D341Med (cell line): ENCODE measurements at places on chromosomes 3 and 15.
A peak's percentile ranks its signal among the peaks of the same experiment; 100 is the strongest.

DNA sequence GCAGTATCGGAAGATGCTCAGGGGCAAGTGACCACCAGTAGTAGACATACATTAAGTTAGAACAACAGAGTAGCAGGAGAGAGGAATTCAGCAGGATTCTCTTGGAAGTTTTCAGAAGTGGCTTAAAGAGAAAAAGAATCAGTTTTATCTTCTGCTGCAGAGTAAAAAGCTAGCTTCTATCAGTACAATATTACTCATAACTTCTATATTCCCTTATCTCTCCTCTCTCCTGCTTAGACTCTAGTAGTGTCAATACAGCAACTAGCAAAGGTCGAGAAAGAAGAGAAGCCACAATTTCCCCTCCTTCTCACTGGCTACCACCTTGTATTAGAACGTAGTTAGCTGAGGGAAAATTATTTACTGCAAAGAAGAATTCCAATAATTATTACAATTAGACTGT lies 539.7 kb downstream of the DIPK2A start:
- DNase-seq = no peak

- no peak for DNase-seq
Observed at GRCh38 chr3:4413467-4413866, 53.6 kb downstream of the SUMF1 start.

DNA sequence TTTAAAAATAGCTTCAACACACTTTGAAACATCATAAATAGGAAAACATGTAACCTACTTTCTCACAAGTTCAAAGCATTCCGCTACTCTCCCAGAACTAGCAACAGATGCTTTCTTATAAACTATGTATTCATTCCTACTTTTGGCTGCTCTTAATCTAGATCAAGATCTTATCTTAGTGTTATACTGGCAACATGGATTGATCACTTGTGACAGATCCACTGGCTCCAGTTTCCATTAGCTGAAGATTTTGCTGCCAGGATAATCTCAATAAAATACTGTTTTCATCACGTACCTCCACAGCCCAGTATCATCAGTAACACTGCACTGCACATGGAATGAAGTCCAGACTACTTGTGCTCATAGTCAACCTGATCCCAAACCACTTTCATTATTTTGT lies 491.7 kb upstream of the AGTR1 start:
- DNase-seq = no peak

GRCh38 chr3:168116279-168116678 lies 20.6 kb upstream of the GOLIM4 start:
- DNase-seq = no peak

GRCh38 chr3:79886204-79886603 lies 118.4 kb upstream of the ROBO1 start:
- no peak for DNase-seq

- no peak for DNase-seq
Observed at GRCh38 chr3:23949784-23950183, 4.7 kb downstream of the NR1D2 start.

- no peak for DNase-seq
Observed at GRCh38 chr3:24686808-24687207, 192.2 kb upstream of the THRB start.

- no peak for DNase-seq
Observed at GRCh38 chr3:4712109-4712508, 219.0 kb downstream of the ITPR1 start.

- peak; percentile 10 for DNase-seq
Observed at GRCh38 chr15:101045835-101046691, 126.9 kb downstream of the LRRK1 start.

DNA sequence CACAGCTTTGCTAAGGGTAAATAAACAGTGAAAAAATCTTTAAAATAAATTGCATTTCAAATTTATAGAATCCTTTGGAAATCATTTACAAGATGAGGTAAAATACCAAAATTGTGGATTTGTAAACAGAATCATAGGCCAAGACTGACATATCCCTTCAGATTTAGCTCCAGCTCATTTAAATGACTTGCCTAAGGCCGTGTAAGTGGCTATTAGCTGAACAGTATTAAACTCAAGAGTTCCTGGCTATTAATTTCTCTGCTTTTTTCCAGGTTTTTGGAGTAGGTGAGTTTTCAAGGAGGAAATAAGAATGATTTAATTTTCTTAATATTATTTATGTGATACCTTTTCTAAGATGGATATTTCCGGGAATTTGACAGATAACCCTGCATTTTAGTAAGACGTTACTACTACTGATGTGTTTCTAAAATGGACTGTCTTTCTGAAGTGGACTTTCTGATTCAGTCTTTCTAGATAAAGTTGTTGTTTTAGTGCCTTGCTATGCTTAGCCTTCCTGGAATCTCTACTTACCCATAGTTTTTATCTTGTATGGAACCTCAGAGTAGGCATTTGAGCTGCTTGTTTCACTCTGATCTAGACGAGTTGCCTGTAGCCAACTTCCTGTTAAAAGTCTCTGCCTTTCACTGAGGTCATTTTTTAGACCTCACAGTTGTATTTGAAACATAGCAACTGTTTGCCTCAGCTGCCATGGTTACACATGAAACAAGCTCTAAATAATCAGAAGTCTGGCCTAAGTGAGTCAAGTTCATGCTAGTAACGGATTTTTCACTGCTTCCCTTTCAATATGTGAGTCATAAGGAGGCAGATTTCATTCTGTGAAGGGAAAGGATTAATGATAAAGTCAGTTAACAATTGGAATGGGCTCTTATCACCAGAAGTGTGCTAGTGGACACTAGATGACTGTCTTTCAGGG lies 127.0 kb downstream of the KLHL25 start:
- no peak for DNase-seq

- no peak for DNase-seq
Observed at GRCh38 chr15:56824175-56824574, 90.9 kb upstream of the ZNF280D start.

DNA sequence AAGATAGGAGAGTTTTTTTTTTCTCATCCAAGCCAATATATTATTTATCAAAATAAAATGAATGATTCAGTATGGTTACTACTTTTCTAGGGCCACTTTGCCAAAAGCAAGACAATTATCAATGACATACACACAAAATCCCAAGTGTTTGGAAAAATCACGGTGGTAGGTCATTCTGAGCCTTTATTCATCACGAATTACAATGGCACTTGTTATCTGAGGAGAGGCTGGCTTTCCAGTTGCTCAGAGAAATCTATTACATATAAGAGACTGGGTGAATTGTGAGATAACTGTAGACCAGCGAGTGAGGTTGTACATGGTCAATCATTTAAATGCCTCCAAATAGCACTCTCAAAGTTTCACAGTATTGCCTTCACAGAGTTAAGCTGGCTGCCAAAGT lies 20.4 kb upstream of the FGF12 start:
- no peak for DNase-seq

- no peak for DNase-seq
Observed at GRCh38 chr3:180278583-180279188, 241.9 kb upstream of the PEX5L start.
